ENCODE measurements at places on chromosomes 1 and 21.

DNA sequence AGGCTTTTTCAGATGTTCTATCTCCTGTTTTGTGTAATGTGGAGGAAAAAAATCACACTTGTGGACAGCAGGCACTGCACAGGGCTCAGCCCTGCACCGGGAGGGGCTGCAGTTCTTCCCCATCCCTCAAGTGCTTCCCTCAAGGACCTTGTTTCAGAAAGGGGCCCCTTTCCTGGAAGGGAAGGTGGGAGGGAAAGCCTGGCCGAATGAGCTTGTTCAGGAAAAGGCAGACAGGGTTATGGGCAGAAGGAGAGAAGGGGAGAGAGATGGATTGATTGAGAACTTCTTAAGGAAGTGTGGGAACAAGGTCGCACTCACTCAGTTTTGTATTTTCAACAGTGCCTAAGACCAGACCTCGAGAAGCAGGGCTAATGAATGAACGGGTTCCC lies 41.2 kb downstream of the OLFML2B start:
- no peak for DNase-seq

DNA sequence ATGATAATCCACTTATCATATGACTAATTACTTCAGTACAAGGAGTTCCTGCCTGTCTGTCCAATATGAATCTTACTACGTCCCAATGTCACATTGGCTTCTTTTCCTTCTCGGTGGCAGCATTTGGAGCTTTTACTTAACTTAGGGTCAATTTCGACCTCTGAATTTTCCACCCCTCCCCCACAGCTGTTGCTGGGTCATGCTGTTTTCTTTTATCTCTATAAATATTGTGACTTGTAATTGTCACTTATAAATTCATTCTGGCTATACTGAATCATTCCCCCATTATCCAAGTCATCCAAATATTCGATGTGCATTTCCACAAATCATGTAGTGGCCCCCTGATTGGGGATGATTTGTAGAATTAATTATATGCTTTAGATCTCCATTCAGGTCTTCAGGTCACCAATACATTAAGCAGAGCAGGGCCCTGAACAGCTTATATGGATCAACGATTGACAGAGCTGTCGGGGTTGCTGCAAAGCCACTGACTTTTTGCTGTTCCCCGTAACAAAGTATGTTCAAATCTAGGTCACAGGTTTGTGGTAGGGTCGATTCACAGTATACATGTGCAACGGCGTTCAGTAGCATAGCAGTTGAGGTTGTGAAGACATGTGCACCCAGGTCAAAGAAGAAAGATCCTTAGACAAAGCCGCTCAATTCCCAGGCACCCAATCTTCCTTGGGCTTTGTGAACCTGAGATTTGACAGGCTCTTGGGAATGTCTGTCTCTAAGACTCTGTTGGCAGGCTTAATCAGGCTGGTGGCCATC lies 18.3 kb upstream of the RNU1-4 start:
- peak; percentile 58 for DNase-seq

GRCh38 chr1:153649137-153649862 lies 9.2 kb upstream of the SNAPIN start:
- no peak for DNase-seq

GRCh38 chr21:33936301-33937038 lies 20.9 kb upstream of the ATP5PO start:
- DNase-seq: no peak

GRCh38 chr1:229258757-229259060 lies 12.2 kb upstream of the RAB4A start:
- DNase-seq: no peak
